ENCODE measurements at places on chromosomes 3 and 15.

- 0 out of 2 replicates have a peak, but pooled peaks cover 5% of the 10 kb centered on the region for H3K36me3 ChIP-seq
- no peak for DNase-seq
- H3K4me3 ChIP-seq: no peak overlapping the region
Observed at GRCh38 chr3:152241142-152242017, 27.3 kb upstream of the MBNL1 start.

DNA sequence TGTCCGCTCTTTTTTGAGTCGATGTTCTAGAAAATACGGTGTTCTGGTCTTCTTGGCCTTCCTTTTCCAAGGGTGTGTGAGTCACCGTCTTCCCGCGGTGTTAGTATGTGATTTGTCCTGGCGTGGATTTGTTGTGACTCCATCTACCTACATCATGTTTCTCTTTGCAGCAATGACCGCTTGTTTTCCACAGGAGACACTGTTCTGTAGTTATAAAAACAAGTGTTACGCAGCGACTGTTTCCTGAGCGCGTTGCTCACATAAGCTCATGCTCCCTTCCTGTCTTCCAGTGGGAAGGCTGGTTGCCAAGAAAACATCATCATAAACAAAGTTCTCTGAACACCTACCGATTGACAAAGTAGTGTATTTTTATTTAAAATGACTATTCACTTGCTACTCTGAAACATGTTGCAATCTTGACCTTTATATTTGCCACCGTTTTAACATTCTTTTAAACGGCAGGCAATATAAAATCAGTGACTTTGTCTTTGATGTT lies 19.0 kb downstream of the USP13 start:
- no peaks in the 10 kb centered on the region for H3K27me3 ChIP-seq
- DNase-seq: no peak
- peaks cover 8% of the 10 kb centered on the region for H3K4me1 ChIP-seq
- H3K4me3 ChIP-seq: no peak overlapping the region

GRCh38 chr3:122102191-122102935 lies 47.2 kb downstream of the CD86 start:
- H3K4me3 ChIP-seq: no peak overlapping the region
- H3K36me3 ChIP-seq: no peaks in the 10 kb centered on the region
- no peaks in the 10 kb centered on the region for H3K4me1 ChIP-seq
- H3K27ac ChIP-seq: no peak overlapping the region
- H3K27me3 ChIP-seq: no peaks in the 10 kb centered on the region
- no peak for DNase-seq

DNA sequence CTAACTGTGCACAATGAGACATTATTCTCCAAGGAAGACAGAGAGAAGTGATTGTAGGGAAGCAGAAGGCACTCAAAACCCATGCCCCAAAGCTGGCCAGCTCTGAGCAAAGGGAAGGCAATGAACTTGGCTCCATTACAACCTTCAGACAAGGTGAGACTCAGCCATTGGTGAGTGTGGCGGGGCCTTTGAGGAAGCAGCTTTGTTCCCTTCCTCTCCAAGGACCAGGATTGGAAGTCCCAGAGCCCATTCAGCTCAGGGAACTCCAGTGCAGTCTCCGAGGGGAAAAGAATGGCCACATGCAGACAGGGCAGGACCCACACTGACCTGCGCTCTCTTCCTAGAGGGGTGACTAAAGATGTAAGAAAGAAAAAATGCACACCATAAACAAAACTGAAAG lies 23.1 kb downstream of the HEG1 start:
- H3K36me3 ChIP-seq: peaks cover 27% of the 10 kb centered on the region
- no peak overlapping the region for H3K4me3 ChIP-seq
- H3K4me1 ChIP-seq: no peaks in the 10 kb centered on the region
- H3K27ac ChIP-seq: no peak overlapping the region

GRCh38 chr3:16423947-16424673 lies 89.4 kb downstream of the RFTN1 start:
- DNase-seq: no peak
- H3K27me3 ChIP-seq: no peaks in the 10 kb centered on the region
- H3K36me3 ChIP-seq: no peaks in the 10 kb centered on the region
- H3K4me1 ChIP-seq: no peaks in the 10 kb centered on the region

DNA sequence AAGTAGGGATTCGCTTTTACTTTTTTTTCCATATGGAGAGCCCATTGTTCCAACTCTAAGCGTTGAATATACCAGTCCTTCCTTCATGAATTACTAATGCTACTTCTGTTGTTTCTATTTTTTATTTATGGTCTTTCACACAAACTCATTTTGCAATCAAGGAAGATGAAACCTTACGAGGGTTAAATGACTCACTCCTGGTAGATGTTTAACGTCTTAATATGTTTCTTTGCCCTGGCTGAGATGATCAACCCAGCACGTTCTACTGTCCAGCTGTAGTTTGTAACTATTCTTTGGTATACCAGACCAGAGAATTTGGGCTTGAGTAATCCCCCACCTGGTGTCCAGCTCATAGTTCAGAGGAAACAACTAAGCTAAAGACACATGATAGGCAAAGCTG lies 23.1 kb downstream of the CDCP1 start:
- H3K27me3 ChIP-seq: no peaks in the 10 kb centered on the region
- H3K4me3 ChIP-seq: no peak overlapping the region
- H3K27ac ChIP-seq: peak overlapping the region; percentile 100
- no peak for DNase-seq
- peaks cover 54% of the 10 kb centered on the region for H3K36me3 ChIP-seq

- H3K36me3 ChIP-seq: peaks cover 34% of the 10 kb centered on the region
- H3K27me3 ChIP-seq: no peaks in the 10 kb centered on the region
- H3K27ac ChIP-seq: peak overlapping the region; percentile 97
- H3K4me3 ChIP-seq: no peak overlapping the region
- H3K4me1 ChIP-seq: peaks cover 23% of the 10 kb centered on the region
Observed at GRCh38 chr3:194320100-194320499, 31.0 kb downstream of the CPN2 start.

All from RWPE2 (cell line).